ENCODE measurements at places on chromosomes 12 and 14.

GRCh38 chr14:38252066-38252710 lies 3.7 kb downstream of the CLEC14A start:
- DNase-seq: no peak

- peak; percentile 69 for DNase-seq
Observed at GRCh38 chr12:69834147-69834546, 9.1 kb downstream of the MYRFL start.

- no peak for DNase-seq
Observed at GRCh38 chr14:93171376-93171775, 13.3 kb downstream of the MOAP1 start.

GRCh38 chr12:52805739-52806138 lies 8.2 kb downstream of the KRT4 start:
- no peak for DNase-seq

- DNase-seq: no peak
Observed at GRCh38 chr12:1865284-1865866, 45.0 kb downstream of the LRTM2 start.

DNA sequence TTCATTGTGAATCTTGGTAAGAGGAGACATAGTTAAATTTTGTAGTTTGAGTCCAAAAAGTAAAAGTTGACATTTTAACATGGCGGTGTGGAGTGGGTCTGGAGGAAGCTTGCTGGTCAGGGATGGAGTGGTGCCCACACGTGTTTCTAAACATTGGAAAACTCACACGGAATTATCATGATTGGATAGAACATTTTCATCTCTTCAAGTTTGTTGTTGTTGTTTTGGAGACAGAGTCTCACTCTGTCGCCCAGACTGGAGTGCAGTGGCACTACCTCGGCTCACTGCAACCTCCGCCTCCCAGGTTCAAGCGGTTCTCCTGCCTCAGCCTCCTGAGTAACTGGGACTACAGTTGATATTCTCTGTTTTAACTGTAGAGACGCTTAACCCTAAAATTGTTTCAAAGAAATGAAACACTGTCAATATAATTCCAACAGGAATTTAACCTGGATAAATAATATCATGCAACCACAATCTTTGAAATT lies 502 bp upstream of the MBIP start:
- DNase-seq: no peak

DNA sequence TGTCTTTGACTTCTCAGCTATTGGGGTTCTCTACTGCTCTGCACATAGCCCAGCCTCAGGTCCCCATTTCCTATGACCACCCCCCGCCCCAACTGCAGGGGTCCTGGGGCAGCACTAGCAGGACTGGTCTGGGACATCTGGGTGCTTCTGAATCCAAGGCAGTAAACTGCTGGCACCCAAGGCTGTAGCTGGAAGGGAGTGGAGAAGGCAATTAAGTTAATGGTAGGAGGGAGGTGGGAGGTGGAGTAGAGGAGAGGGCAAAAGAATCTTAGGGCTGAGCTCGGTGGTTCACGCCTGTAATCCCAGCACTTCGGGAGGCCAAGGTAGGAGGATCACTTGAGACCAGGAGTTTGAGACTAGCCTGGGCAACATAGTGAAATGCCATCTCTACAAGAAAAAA lies 11.5 kb downstream of the PLEK2 start:
- DNase-seq: no peak

DNA sequence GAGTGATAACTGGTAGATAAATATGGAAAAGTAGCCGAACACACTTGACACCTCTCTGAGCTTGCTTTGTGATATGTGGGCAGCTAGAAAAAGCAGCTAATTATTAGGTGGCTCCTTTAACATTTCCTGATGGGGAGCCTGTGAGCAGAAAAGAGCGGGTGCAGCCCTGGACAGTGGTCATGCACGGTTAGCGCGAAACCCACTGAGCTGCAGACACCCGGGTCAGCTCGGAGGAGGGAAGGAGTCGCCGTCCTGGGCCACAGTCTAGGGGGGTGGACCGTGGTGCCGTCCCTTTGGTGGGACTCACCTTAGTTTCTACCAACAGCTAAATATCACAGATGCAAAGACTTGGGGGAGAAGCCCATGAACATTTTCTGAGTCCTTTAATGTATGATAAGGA lies 6.6 kb downstream of the COA8 start:
- no peak for DNase-seq

GRCh38 chr12:88856201-88856600 lies 275.9 kb upstream of the KITLG start:
- DNase-seq: no peak

- DNase-seq: no peak
Observed at GRCh38 chr12:38501991-38502390, 185.4 kb downstream of the ALG10B start.

GRCh38 chr12:54129028-54129903 lies 59.5 kb downstream of the SMUG1 start:
- DNase-seq: no peak
